ENCODE measurements at places on chromosomes 6 and 20.
A peak's percentile ranks its signal among the peaks of the same experiment; 100 is the strongest.

DNA sequence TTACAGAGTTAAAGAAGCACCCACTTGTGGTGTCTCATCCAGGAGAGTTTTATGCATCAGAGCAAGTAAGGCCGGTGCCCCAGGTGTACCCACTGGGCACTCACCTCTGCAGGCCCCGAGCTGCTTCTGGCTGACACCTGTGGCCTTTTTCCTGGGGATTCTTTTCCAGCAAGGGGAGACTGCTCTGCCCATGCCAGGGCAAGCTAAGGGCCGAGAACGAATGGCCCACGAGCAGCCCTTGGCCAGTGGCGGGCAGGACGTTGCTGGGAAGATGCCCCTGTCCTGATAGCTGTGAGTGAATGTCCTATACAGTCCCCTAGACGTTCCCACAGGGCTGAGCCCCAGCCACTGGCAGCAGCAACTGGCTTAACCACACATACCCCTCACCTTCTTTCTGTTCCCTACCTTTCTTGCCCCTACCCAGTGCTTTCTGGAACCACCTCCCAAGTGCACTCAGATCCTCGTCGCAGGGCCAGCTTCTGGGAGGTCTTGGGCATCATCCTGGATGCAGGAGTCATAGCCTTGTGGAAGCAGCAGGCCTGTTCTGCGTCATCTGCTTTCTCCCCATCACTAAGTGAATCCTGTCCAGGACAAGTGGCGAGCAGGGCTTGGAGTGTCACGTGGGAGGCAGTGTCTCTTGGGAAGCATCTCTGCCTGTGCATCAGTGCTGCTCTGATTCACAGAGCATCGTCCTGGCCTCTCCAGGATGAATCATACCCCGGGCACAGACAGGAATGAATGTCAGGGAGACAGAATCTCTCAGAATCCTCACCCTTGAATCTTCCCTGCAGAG, 32.5 kb downstream of the SYNDIG1 start:
- DNase-seq: no peak

DNA sequence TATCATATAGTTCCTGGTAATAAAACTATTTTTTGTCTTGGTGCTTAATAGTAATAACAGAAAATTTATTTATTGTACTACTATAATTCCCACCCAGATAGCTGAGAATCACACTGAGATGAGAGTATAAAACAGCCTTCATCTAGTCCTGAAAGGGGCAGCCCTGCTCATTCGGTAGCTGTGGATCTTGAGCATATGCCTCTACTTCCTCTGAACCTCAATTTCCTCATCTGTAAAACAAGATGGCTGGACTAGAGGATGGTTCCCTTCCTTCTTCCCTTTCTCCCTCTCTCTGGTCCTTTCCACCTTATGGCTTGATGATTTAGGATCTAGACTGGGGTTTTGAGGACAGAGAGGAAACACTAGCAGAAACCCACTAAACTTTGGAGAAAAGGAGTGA, 15.0 kb downstream of the FKBP5 start:
- DNase-seq: no peak

GRCh38 chr20:4225745-4226144, 210.4 kb upstream of the RNF24 start:
- no peak for DNase-seq

DNA sequence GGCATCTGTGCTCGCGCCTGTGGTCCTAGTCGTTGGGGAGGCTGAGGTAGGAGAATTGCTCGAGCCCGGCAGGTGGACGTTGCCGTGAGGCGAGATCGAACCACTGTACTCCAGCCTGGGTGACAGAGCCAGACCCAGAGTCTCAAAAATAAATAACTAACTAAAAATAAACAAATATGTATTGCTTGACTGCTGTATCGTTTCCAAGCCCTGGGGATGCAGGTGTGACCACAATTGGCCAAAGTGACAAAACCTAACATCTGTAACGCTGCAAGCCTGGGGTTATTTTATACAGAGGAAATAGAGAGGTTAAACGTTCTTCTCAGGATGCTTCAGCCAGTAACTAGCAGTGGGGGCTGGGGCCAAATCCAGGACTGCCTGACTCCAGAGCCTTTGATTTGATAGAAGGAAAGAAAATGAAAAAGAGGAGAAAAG, 1.9 kb upstream of the SRSF3 start:
- peak; percentile 55 for DNase-seq

All from natural killer cell (primary cell).